ENCODE measurements at places on chromosomes 3 and 15.

GRCh38 chr3:63875510-63875909 lies 11.8 kb downstream of the ATXN7 start:
- DNase-seq: no peak

DNA sequence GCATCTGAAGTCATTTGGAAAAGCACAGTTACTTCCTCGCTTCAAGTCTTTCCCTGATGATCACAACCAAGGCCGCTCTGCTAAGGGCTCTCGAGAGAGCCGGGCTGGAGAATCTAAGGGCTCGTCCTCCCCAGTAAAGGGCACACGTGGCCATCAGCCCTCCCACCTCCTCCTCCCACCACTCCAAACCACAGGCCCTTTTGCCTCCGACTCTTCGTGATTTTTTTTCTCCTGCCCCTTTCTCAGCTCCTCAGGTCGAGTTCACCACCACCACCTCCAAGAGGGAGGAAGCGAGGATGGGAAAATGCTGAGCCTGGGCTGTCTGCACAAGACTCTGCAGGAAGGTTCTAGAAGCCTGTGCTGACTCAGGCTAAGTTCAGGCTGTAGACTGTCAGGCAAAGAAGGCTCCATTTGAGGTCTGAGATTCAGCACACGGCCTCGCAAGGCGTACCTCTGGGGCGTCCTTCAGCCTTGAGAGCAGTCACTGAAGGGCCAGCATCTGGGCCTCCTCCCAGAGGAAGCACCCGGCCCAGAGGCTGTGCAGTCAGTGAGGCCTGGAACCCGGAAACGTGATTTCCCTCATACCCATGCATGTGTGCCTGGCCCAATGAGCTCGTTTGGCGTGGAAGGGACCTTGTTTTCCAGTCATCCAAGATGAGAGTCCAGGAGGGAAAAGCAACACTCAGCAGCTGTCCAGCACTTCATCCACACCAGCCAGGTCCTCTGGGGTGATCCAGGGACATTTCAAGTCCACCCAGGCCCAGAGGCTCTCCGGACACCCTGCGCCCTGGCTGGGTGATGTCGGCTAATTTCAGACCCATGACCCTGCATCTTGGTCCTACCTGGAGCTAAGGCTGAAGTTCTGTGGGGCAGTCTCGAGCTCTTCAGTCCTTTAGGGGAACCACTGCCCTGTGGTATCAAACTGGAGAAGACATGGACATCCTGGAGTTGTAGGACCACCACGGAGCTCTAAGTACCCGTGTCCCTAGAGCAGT lies 196.8 kb downstream of the XXYLT1 start:
- DNase-seq: peak; percentile 10

GRCh38 chr3:197593046-197593380 lies 37.2 kb upstream of the BDH1 start:
- DNase-seq: no peak

DNA sequence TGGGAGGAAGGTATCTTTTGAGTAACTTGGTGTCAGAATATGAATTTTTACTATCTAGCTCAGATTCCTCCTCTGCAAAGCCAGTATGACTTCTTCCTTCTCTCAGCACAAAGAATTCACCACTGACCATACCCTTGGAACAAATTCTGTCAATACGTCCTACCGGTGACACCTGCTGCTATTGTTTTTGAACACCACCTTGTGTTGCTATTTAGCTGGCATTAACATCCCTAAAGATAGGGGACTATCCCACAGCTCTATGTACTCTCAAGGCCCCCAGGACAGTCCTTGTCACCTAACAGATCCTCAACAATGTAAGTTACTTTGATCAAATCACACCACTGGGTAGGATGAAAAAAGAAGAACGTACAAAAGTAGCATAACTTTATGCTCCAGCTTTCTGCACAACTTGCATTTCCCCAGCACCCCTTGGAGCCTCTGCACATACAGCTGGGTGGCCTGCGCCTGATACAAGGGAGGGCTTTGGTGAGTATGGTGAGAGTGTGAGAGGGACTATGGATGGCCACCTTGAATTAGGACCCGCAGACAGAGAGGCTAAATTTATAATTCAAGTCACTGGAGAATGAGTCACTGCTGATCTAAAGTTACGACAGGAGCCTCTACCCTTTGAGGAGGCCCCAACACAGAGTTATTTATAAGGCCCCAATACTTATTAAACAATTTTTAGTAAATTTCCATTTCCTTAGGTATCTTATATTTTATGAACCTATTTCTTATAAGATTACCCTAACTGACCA lies 2.3 kb upstream of the COLQ start:
- no peak for DNase-seq

DNA sequence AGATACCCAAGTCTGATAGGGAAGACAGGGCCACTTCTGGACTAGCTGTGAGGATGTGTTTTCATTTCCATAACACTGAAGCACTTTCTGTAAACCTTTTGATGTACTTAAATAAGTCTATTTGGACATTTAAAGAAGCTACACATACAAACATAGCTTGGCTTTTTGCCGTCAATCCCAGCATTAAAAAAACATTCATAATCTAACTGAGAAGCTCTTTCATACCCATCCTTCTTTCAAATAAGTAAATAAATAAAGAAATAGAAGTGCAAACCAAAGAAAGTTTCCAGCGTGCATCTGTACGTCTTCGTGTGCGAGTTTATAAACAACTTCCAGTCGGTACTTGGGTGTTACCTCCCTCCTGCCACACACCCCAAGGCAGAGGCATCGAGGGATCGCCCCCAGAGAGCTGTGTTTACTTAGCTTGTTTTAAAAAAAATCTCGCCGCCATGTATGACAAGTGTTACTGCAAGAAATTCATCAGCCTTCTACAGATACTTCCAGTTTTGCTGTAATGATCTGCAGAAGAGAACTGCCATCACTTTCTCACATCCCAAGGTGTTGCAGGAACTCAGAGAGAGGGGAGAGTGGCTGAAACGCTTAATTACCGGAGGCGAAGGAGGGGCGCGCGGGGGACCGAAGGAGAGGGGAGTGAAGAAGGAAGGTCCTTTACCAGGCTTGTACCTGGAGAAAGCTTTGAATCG lies 9.0 kb upstream of the MEIS2 start:
- no peak for DNase-seq

DNA sequence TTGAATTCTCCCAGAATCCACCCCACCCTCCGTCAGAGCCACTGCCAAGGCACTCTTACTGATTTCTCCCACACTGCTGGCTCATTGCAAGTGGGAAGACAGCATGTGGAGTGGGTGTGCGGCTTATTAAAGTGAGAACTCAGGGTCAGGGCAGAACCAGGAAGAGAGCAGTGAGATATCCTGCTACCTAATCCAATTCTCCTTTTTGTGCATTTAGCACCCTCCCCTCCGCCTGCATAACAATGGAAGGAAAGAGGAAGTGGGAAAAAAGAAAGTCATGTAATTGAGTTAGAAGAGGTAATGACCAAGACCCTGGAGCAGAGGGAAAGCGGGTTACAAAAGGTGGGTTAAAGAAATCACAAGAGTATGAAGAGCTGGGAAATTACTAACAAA lies 27.8 kb upstream of the PIK3CB start:
- no peak for DNase-seq

- no peak for DNase-seq
Measured at GRCh38 chr3:98259707-98260106, 4.3 kb upstream of the OR5H6 start.
